ENCODE measurements at places on chromosomes 7 and 10. TPM values are rescaled to one million over a fixed set of nuclear protein-coding genes. Genes with fewer than 3 reads are reported as not detected.
A peak's percentile ranks its signal among the peaks of the same experiment; 100 is the strongest.

DNA sequence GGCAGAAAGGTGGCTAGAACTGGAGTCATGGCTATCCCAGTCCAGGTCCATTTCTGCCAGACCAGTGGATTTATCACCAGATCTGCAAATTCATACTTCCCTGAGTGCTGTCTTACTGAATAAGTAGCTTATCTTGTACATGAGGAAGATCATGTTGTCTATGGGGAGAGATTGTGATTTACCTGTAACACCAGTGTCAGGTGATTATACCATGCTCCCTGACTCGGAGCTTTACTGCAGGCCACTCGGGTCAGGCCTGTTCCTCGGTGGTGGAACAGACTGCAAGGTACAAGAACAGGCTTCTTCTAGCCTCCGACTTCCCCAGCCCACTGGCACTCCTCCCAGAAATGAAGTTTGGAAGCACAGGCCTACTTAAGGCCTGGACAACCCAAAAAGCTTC lies 42.6 kb upstream of the DLG5 start:
- peak; percentile 88 for DNase-seq

- peak; percentile 82 for DNase-seq
Measured at GRCh38 chr10:103053659-103054581, 135.8 kb downstream of the CNNM2 start.

- no peak for DNase-seq
Measured at GRCh38 chr7:74455291-74455804, 1.6 kb downstream of the GTF2IRD1 start.

- DNase-seq, result no peak
Measured at GRCh38 chr7:117493460-117493859, 13.6 kb downstream of the CFTR start.

DNA sequence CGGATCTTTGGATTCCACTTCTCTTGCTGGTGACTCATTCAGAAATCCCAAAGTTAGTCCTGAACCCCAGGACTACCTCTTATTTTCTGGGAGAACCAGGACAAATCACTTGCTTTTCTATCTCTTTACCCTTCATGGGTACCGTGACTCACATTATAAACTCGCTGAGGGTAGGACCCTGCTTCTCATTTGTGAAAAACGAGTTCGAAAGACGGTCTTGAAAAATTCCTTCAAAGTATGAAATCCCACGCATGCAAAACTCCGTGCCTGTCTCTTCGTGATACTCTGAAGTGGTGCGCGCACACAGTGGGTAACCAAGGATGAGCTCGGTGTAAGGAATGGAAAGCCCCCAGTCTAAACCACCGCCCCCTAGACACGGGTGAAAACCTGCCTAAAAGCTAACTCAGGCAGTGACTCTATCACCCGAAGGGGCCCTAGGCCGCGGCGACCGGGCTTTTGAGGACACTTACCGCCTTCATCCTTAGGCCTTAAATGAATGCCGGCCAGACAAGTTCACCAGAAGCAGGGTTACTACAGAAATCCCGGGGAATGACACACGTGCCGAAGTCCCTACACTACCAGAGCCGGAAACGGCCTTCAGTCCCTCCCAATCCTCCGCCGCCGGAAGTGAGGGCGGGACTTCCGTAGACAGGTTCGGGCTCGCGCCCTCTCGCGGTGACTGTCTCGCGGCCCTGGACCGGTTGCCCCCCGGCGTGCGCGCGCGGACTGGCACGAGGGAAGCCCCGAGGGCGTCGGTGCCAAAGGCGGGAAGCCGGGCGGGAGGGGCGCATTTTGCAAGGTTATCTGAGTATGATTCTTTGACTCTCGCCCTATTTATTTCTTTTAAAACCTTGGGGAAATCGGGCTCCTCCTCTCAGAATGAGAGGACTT lies at the start of gene NOC3L:
NOC3L (minus strand) TSS at position 580 of the 891 bp plus-strand sequence; CDS start at position 479, 101 bp downstream.
- DNase-seq, result peak; percentile 98

DNA sequence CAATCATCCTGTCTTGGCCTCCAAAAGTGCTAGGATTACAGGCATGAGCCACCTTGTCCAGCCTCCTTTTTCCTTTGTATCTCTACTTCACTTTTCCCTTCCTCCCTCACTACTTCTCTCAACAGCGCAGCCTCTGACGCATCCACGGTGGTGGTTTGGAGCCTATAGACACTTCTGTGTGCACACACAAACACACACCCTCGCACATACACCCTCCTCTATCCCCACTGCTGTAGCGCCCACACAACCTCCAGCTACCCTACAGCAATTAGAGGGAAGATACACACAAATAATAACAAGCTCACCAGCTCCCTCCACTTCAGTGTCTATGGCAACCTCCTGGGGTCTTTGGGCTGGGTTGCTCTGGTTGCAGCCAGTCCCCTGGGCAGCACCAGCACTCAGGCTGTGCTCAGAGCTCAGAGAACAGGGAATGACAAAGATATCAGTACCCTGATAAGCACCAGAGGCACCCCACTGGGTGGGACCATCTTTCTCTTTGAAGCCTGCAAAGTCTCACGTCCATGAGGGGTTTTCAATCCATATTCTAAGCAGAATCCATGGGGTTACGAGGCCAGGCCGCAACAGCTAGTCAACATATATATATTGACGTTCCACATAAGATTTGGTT lies 3.3 kb upstream of the CAMK2G start:
- DNase-seq, result no peak

DNA sequence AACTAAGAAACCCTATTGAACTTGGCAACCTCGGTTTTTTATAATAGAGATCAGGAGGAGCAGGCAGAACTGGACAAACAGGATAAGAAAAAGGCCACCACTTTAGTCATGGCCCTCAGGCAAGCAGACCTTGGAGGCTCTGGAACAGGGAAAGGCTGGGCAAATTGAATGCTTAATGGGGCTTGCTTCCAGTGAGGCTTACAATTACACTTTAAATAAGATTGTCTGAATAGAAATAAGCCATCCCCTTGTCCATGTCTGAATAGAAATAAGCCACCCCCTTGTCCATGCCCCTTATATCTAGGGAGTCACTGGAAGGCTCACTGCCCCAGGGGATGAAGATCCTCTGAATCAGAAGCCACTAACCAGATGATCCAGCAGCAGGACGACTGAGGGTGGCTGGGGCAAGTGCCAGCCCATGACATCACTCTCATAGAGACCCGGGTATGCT lies 40.6 kb downstream of the AKR1B15 start:
- DNase-seq, result no peak

GRCh38 chr10:98404571-98405359 lies 10.2 kb downstream of the PYROXD2 start:
- peak; percentile 47 for DNase-seq

GRCh38 chr10:113019096-113019495 lies 69.0 kb downstream of the TCF7L2 start:
- DNase-seq, result no peak

- no peak for DNase-seq
Measured at GRCh38 chr7:155280446-155281397, 17.0 kb upstream of the INSIG1 start.

The LRIT1 gene
- polyA plus RNA-seq, result not detected

The SLC18A2 gene
- polyA plus RNA-seq, result 0.24 TPM

The CNNM1 gene
- polyA plus RNA-seq, result not detected
